ENCODE measurements at places on chromosomes 16 and 17. TPM values are rescaled to one million over a fixed set of nuclear protein-coding genes. Genes with fewer than 3 reads are reported as not detected.

GRCh38 chr16:49179714-49180330 lies 101.8 kb downstream of the CBLN1 start:
- H3K36me3 ChIP-seq: no peaks in the 10 kb centered on the region
- H3K27me3 ChIP-seq: no peaks in the 10 kb centered on the region
- no peak overlapping the region for H3K4me3 ChIP-seq
- no peaks in the 10 kb centered on the region for H3K4me1 ChIP-seq
- no peak for DNase-seq

- no peaks in the 10 kb centered on the region for H3K36me3 ChIP-seq
- H3K27me3 ChIP-seq: no peaks in the 10 kb centered on the region
- no peak overlapping the region for H3K4me3 ChIP-seq
- H3K27ac ChIP-seq: no peak overlapping the region
- H3K4me1 ChIP-seq: no peaks in the 10 kb centered on the region
- no peak for DNase-seq
Measured at GRCh38 chr16:61957075-61957855, 79.0 kb downstream of the CDH8 start.

DNA sequence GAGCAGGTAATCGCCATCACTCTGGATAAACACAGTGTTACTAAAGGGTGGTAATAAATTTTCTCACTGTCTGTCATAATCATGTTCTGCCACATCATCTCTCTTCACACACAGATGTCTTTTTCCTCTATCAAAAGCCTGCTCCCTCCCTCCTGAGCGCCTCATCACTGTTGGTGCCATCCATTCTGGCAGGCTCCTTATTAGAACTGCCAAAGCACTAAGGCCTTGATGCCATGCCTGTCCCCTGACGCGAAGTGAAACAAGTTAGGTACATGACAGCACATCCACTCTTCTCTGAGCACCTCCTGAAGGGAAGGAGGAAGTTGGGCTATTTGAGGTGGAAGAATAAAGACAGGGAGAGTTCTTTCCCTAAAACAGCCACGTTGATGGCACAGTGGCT lies 38.2 kb upstream of the AXIN2 start:
- DNase-seq: no peak
- no peaks in the 10 kb centered on the region for H3K27me3 ChIP-seq
- no peak overlapping the region for H3K27ac ChIP-seq
- no peaks in the 10 kb centered on the region for H3K4me1 ChIP-seq
- no peak overlapping the region for H3K4me3 ChIP-seq

GRCh38 chr17:9021992-9022572 lies 772 bp downstream of the NTN1 start:
- no peaks in the 10 kb centered on the region for H3K36me3 ChIP-seq
- H3K4me1 ChIP-seq: peaks cover 10% of the 10 kb centered on the region
- H3K4me3 ChIP-seq: peak overlapping the region; percentile 55
- peak; percentile 52 for DNase-seq

DNA sequence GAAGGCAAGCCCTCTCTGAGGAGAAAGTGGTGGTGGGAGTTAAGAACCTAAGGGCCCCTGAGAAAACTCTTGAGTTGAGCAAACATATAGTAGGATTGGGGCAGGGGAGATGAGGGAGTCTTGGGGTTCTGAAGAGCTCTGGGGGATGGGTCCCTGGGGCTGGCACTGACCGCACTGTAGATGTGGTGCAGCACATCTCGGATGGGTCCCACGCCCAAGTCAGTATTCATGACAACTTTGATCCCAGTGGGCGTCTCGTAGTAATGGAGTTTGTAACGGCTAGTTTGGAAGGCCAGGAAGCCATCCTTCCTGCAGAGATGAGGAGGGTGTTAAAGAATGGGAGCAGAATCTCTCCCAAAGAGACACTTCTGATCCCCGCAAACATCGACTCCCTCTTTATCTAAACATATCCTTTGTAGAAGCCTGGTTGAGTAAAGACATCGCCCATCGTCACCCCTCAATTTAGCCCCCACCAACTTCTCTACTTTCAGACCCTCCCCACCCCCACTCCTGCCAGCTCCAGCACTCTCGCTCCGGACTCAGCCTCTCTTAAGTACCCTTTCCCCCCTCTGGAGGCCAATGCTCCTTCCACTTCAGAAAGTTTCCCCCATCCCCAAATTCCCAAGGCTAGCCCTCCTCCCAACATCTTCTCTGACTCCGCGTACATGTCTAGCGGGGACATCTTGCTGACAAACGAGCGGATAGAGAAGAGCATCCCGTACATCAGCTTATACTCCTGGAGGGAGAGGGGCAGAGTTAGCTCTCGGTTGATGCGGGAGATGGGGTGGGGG lies 710 bp downstream of the TRAPPC1 start:
- peak overlapping the region; percentile 88 for H3K4me3 ChIP-seq
- no peak overlapping the region for H3K27ac ChIP-seq
- DNase-seq: no peak

- no peak for DNase-seq
- H3K4me3 ChIP-seq: no peak overlapping the region
- H3K36me3 ChIP-seq: no peaks in the 10 kb centered on the region
- H3K27me3 ChIP-seq: no peaks in the 10 kb centered on the region
Measured at GRCh38 chr17:7020894-7021664, 1.8 kb upstream of the BCL6B start.

GRCh38 chr17:35740997-35741931 lies 9.8 kb downstream of the RASL10B start:
- H3K4me1 ChIP-seq: no peaks in the 10 kb centered on the region
- H3K36me3 ChIP-seq: no peaks in the 10 kb centered on the region
- no peak overlapping the region for H3K4me3 ChIP-seq
- no peak for DNase-seq
- peaks cover 91% of the 10 kb centered on the region for H3K27me3 ChIP-seq

- H3K27me3 ChIP-seq: peaks cover 87% of the 10 kb centered on the region
- no peaks in the 10 kb centered on the region for H3K4me1 ChIP-seq
- H3K27ac ChIP-seq: no peak overlapping the region
- H3K36me3 ChIP-seq: no peaks in the 10 kb centered on the region
- no peak for DNase-seq
Measured at GRCh38 chr16:27404163-27404823, 2.3 kb downstream of the IL21R start.

DNA sequence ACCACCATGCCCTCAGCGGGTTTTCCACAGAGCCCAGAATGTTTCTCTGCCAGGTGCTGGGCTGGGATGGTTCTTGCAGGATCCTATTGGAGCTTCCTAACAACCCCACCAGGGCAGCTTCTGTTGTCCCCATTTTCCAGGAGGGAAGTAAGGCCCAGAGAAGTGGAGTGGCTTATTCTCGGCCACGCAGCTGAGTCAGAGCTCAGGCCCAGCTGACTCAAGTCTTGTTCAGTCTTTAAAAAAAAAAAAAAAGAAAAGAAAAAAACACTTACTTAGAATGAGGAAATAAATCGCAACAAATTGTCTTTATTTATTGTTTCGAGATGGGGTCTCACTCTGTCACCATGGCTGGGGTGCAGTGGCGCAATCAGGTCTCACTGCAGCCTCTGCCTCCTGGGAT lies 413.0 kb downstream of the CPPED1 start:
- no peak overlapping the region for H3K27ac ChIP-seq
- H3K4me3 ChIP-seq: no peak overlapping the region
- no peaks in the 10 kb centered on the region for H3K27me3 ChIP-seq
- H3K36me3 ChIP-seq: no peaks in the 10 kb centered on the region
- peaks cover 10% of the 10 kb centered on the region for H3K4me1 ChIP-seq

GRCh38 chr16:825341-826061 lies 25.0 kb upstream of the GNG13 start:
- no peaks in the 10 kb centered on the region for H3K36me3 ChIP-seq
- no peak for DNase-seq
- no peaks in the 10 kb centered on the region for H3K4me1 ChIP-seq
- no peak overlapping the region for H3K4me3 ChIP-seq
- H3K27ac ChIP-seq: no peak overlapping the region
- peaks cover 93% of the 10 kb centered on the region for H3K27me3 ChIP-seq

- peaks cover 17% of the 10 kb centered on the region for H3K4me1 ChIP-seq
- DNase-seq: no peak
- H3K36me3 ChIP-seq: no peaks in the 10 kb centered on the region
Measured at GRCh38 chr17:57868910-57869616, 19.2 kb upstream of the MRPS23 start.

GRCh38 chr17:15654886-15655561 lies 29.1 kb downstream of the TRIM16 start:
- DNase-seq: peak; percentile 91
- peaks cover 10% of the 10 kb centered on the region for H3K36me3 ChIP-seq
- H3K4me3 ChIP-seq: no peak overlapping the region
- no peaks in the 10 kb centered on the region for H3K27me3 ChIP-seq

DNA sequence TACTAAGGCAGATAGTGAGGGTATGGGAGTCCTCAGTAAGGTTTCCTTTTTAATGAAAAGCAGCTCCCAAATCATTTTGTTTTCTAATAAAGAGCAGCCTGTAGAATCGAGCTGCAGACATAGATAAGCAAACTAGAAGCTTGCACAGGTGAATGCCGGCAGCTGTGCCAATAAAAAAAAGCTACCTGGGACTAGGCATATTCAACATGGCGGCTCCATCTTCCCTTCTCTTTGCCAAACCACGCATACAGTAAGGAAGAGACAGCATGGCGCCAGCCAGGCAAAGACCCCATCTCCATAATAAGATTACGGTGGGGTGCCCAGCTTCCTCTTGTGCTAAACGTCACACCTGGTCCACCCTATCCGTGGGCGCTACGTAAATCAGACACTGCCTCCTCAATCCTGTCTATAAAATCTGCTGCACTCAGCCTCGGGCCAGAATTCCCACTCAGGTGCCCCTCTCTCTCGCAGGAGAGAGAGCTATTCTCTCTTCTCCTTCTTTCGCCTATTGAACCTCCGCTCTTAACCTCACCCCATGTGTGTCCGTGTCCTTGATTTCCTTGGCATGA lies 92.7 kb upstream of the FA2H start:
- DNase-seq: no peak
- no peaks in the 10 kb centered on the region for H3K27me3 ChIP-seq
- H3K36me3 ChIP-seq: peaks cover 5% of the 10 kb centered on the region
- H3K4me1 ChIP-seq: no peaks in the 10 kb centered on the region

- peak within 1 kb of the TSS; percentile 77 for H3K4me3 ChIP-seq
- H3K27ac ChIP-seq: no peak within 1 kb of the TSS
- H3K27me3 ChIP-seq: no peaks in the 10 kb centered on the region
- H3K4me1 ChIP-seq: peaks cover 5% of the 10 kb centered on the region
Measured at GRCh38 chr16:2968738-2969544, at the start of gene PAQR4. Gene PAQR4 (plus strand): TSS chr16:2969348. CDS start chr16:2969675, 327 bp downstream.

- H3K36me3 ChIP-seq: peaks cover 49% of the 10 kb centered on the region
- DNase-seq: peak; percentile 77
- peak overlapping the region; percentile 48 for H3K27ac ChIP-seq
Measured at GRCh38 chr17:43003542-43004172, 2.9 kb upstream of the IFI35 start.

DNA sequence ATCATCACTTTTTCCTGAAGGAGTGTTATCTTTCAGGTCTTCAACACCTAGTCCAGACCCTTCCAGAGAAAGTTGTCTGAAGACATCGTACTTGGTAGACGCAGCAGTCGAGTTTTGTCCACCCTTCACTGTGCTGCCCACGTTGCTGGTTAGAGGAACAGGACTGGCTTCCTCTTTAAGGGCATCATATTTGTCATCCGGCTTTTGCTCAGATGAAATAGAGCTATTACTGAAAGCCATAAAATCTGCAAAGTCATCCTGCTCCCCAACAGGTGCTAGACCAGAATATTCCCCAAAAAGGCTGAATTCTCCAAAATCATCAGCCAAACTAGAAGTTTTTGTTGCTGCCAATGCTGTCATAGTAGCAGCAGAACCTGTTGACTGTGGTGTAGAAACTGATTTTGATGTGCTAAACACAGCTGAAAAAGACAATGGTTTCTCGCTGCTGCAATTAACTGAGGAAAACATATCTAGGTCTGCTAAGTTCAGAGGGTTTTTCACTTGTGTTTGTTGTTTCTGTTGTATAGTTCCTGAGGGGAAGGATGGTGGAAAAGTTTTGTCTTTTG lies 55.7 kb downstream of the SYNRG start:
- H3K36me3 ChIP-seq: peaks cover 6% of the 10 kb centered on the region
- H3K4me1 ChIP-seq: no peaks in the 10 kb centered on the region
- no peak overlapping the region for H3K27ac ChIP-seq
- H3K27me3 ChIP-seq: no peaks in the 10 kb centered on the region
- no peak overlapping the region for H3K4me3 ChIP-seq

DNA sequence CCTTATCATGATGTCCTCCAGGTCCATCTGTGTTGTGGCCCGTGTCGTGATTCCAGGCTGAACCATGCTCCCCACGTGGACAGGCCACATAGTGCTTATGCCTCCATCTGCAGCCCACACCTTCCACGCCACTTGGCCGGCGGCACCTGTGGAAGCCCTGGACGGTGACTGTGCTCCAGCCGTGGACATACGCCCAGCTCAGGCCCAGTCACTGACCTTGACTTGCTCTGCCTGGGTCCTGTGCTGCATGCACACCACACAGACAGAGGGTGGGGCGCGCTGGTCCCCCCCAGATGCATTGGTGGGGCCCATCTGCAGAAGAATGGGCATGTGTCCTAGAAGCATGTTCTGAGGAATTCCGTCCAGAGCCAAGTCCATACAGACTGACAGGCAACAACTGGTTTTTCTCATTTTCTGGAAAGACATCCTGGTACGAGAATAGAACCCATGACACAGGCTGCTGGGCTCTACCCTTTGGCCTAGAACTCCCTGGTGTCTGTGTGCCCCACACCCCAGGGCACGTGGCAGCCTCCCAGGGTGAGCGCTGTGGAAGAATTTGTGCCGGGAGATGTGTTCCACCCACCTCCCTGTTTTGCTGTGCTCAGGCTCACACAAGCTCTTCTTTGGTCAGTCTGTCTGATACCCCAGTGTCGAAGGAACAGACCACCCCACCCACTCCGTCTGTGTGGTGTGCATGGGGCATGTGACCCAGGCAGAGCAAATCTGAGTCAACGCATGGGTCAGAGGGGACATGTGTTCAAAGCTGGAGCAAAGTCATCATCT lies 39.5 kb downstream of the GPT2 start:
- no peak overlapping the region for H3K4me3 ChIP-seq
- H3K4me1 ChIP-seq: no peaks in the 10 kb centered on the region
- no peak for DNase-seq
- H3K27me3 ChIP-seq: no peaks in the 10 kb centered on the region
- peaks cover 26% of the 10 kb centered on the region for H3K36me3 ChIP-seq

GRCh38 chr17:21275579-21276263 lies 8.8 kb upstream of the MAP2K3 start:
- H3K27me3 ChIP-seq: no peaks in the 10 kb centered on the region
- peak; percentile 91 for DNase-seq
- H3K36me3 ChIP-seq: no peaks in the 10 kb centered on the region
- H3K4me3 ChIP-seq: peak overlapping the region; percentile 70

- DNase-seq: no peak
- H3K4me3 ChIP-seq: no peak overlapping the region
- peaks cover 10% of the 10 kb centered on the region for H3K4me1 ChIP-seq
- no peak overlapping the region for H3K27ac ChIP-seq
- H3K27me3 ChIP-seq: no peaks in the 10 kb centered on the region
Measured at GRCh38 chr17:78381601-78382232, 3.3 kb downstream of the PGS1 start.

SLC16A6 gene
- 0.70 TPM for total RNA-seq

PPP1R1B gene
- not detected for total RNA-seq

ANKRD40CL gene
- not detected for total RNA-seq

YBX2 gene
- total RNA-seq: 0.68 TPM

CYB5B gene
- total RNA-seq: 29.3 TPM

ACOX1 gene
- 35.5 TPM for total RNA-seq

PRR35 gene
- total RNA-seq: not detected

CCR7 gene
- not detected for total RNA-seq

SPATA32 gene
- total RNA-seq: 0.48 TPM

GPRC5B gene
- 70.2 TPM for total RNA-seq

COASY gene
- 133 TPM for total RNA-seq
